ENCODE measurements at places on chromosomes 16 and 17.

DNA sequence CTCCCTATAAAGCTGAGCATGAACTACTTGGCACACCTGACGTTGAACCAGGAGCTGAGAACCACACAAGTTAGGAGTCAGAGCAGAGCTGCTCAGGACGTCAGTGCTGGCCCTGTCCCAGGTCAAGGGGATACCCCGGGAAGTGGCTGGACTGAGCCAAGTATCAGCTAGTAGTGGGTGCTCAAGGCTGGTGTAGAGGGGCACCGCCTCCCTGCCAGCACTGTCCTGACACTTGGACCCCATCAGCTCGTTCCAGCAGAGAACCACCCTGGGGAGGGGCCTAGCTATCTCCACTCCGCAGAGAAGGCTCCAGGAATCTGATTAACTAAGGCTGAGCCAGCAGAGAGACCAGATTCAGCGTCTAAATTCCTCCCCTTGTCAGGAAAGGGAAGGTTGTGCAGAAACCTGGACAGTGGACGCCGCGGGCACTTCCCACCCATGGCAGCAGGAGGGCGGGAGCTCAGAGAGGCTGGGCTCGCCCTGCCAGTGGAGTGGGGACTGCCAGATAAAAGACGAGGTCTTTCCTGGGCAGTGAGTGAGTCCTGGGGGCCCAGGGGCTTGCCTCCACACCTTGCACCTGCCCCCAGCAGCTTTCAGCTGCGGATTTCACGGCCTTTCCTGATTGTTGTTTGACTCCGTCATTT is 21.0 kb downstream of the C16orf90 start:
- no peak for DNase-seq

GRCh38 chr16:20241321-20241720 is 86.0 kb downstream of the GP2 start:
- DNase-seq, result no peak

- no peak for DNase-seq
Observed at GRCh38 chr16:79109771-79110170, 490.8 kb downstream of the MAF start.

- peak; percentile 82 for DNase-seq
Observed at GRCh38 chr17:78289802-78290363, 58.5 kb downstream of the TMEM235 start.

- no peak for DNase-seq
Observed at GRCh38 chr17:76107509-76107908, 3.9 kb upstream of the EXOC7 start.

DNA sequence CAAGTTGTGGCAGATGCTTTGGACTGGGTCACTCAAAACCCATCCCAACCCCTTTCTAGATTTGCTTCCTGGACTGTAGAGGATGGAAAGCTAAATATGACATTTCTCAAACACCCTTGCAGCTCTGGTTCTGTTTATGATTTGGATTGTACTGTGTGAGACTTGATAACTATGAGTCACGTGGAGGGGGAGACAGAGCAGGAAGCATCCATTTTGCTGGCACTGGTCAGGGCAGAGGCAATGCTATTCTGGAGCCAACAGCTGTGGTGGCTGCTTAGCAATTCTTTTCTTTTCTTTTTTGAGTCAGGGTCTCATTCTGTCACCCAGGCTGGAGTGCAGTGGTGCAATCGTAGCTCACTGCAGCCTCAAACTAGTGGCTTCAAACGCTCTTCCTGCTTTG is 13.6 kb upstream of the TERF2 start:
- DNase-seq, result no peak

- DNase-seq, result no peak
Observed at GRCh38 chr16:11310997-11311561, 29.9 kb upstream of the PRM1 start.

GRCh38 chr16:3158510-3159314 is 23.9 kb downstream of the ZNF213 start:
- DNase-seq, result no peak

DNA sequence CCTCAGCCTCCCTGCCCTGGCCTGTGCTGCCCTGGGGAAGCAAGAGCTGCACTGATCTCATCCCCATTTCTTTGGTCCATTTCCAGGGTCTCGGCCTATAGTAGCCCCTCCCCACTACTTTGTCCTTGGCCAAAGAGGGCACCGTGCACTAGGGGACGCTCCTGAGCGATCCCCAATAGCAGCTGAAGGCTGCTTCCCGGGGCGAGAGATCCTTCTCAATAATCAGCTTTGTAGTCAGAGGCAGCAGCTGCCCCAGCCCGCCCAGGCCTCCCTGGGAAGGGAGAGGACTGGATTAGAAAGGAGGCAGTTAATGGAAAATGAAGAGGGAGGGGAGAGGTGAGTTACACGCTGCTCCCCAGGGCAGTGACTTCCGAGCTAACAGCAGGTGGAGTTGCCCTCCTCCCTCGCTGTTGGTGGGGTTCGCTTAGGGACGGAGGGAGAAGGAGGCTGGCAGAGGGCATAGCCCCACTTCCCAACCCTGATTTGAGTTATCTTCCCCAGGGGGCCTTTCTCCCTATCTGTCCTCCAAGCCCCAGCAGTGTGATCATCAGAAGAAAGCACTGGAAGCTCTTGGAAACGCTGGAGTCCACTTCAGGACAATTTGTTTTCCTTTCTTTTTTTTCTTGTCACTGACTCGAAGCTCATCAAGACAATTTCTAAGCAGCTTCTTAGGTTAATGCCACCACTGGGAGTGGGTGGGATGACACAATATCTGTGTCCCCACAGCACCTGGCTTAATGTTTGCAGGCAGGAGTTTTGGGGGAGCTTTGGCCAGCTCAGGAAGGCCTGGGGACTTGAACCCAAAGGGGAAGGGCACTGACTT is 2.6 kb downstream of the MXRA7 start:
- DNase-seq, result no peak

DNA sequence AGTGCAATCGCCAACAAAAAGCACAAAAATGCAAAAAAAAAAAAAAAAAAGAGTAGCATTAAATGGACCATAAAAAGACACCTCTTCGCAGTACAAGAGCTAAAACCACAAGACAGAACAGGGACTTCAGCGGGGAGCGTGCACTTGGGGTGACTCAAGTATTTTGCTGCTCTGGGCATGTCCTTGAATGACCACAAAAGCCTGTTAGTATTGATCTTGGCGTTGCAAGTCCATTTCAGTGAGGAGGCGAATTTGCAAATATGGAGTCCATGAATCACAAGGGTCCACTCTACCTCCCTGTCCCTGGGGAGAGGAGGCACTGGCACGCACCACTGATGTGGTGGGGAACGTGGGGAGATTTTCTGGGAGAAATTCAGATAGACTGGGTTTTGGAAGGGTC is 78.9 kb downstream of the CNGB1 start:
- DNase-seq, result no peak

All from HFF-Myc (cell line).